ENCODE measurements at places on chromosomes 6 and 20. TPM values are rescaled to one million over a fixed set of nuclear protein-coding genes. Genes with fewer than 3 reads are reported as not detected.

DNA sequence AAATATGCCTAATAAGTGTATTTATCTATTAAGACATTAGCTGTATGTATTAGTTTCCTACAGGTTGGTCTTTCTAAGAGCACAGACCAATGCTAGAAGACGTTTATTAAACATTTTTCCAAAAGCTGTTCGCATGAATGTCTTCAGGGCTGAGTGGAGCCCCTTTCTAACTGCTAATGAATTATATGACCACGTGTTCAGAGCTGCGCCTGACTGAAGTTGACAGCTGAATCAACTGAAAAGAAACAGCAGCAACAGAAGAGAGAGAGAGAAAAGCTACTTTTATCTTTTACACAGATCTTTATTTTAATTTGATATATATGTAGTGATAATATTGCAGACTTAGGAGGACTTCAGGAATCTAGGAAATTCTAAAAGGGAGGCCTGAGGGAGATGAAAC lies 75.2 kb upstream of the ARID1B start:
- H3K36me3 ChIP-seq: no peaks in the 10 kb centered on the region
- H3K27ac ChIP-seq: no peak overlapping the region
- H3K27me3 ChIP-seq: no peaks in the 10 kb centered on the region
- no peak for DNase-seq
- no peaks in the 10 kb centered on the region for H3K4me1 ChIP-seq
- no peak overlapping the region for H3K4me3 ChIP-seq

GRCh38 chr6:10954590-10955010 lies 67.7 kb downstream of the SYCP2L start:
- no peak overlapping the region for H3K4me3 ChIP-seq
- H3K36me3 ChIP-seq: no peaks in the 10 kb centered on the region
- no peaks in the 10 kb centered on the region for H3K4me1 ChIP-seq

GRCh38 chr20:23125159-23125558 lies 39.0 kb upstream of the CD93 start:
- no peaks in the 10 kb centered on the region for H3K36me3 ChIP-seq
- H3K4me3 ChIP-seq: no peak overlapping the region
- H3K27me3 ChIP-seq: no peaks in the 10 kb centered on the region
- DNase-seq: no peak
- no peak overlapping the region for H3K27ac ChIP-seq

- DNase-seq: no peak
- no peaks in the 10 kb centered on the region for H3K27me3 ChIP-seq
- H3K27ac ChIP-seq: no peak overlapping the region
- no peak overlapping the region for H3K4me3 ChIP-seq
These were observed 189.2 kb downstream of the ADGB start for GRCh38 chr6:146787876-146788508.

DNA sequence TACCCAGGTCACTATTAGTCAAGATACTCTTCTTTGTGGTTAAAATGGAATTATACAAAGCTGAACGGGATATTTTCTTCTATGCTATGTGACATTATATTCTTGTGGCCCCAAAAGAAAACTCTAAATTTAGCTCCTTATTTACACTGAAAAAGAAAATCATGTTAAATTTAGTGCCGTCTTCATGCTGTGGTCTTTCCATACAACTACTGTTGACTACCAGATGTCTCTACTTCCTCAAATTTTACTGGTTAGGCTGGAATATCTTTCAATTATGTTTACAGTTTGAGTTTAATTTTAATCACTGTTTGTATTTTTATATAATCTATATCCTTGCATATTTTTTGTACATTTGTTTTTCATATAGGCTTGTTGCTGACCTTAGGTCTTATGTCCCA lies 95.6 kb upstream of the FOXO3 start:
- H3K4me1 ChIP-seq: peaks cover 6% of the 10 kb centered on the region
- H3K4me3 ChIP-seq: no peak overlapping the region

GRCh38 chr6:140230282-140230681 lies 855.8 kb upstream of the CITED2 start:
- no peak for DNase-seq
- H3K27ac ChIP-seq: no peak overlapping the region
- no peaks in the 10 kb centered on the region for H3K27me3 ChIP-seq
- H3K36me3 ChIP-seq: no peaks in the 10 kb centered on the region
- H3K4me3 ChIP-seq: no peak overlapping the region
- H3K4me1 ChIP-seq: no peaks in the 10 kb centered on the region

GRCh38 chr6:42166444-42167141 lies 6.6 kb upstream of the GUCA1A start:
- H3K4me1 ChIP-seq: peaks cover 3% of the 10 kb centered on the region
- peak overlapping the region; percentile 31 for H3K27ac ChIP-seq
- H3K27me3 ChIP-seq: no peaks in the 10 kb centered on the region
- peak; percentile 63 for DNase-seq

Gene PRDM13
- not detected for total RNA-seq

Gene PHACTR1
- 0.17 TPM for total RNA-seq

Gene ANGPT4
- not detected for total RNA-seq
